Right atrium auricular region (tissue), 2 donors: ENCODE measurements at places on chromosomes 1 and 21. TPM values are rescaled to one million over a fixed set of nuclear protein-coding genes. Genes with fewer than 3 reads are reported as not detected.

DNA sequence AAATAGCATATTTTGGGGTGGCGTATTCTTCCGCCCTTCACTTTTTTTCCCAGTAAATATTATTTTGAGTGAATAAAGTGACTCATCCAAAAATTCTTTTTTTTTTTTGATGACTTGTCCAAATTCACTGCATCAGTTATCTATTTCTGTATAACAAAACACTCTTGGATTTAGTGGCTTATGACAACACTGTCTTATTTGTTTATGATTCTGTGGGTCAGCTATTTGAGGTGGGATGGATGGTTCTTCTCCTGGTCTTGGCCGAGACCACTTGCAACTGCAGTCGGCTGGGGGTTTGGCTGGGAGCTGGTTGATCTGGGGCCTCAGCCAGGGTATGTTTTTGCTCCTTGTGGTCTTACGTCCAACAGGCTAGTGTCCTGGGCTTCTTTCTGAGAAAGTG is 39.9 kb upstream of the SRSF10 start:
- DNase-seq: no peak

Gene C8A
- total RNA-seq: not detected

Gene SPAG17
- not detected for total RNA-seq

DNA sequence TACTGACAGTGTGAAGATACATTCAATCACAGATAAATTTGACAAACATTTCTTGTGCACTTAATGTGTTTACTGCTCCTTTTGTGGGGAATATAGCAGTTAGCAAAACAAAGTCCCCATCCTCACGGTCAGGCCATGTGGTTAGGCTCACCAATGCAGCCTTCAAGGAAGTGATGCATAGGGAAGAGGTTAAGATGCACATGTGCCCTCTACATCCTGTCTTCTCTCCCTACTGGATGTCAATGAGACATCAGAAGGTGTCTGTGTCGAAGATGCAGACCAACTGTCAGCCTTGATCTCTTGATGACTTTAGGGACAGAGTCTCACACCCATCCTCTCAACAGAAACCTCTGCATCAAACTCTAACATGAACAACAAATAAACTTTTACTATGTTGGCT is 78.7 kb downstream of the FH start:
- DNase-seq: no peak

Gene PACC1
- 2.2 TPM for total RNA-seq

Gene TMEM82
- total RNA-seq: not detected

GRCh38 chr1:15525050-15526020 is 1.3 kb upstream of the DNAJC16 start:
- peak; percentile 99 for DNase-seq

- DNase-seq: no peak
Observed at GRCh38 chr1:232769733-232770132, 35.5 kb upstream of the MAP10 start.

Gene LUZP1
- 29.3 TPM for total RNA-seq

DNA sequence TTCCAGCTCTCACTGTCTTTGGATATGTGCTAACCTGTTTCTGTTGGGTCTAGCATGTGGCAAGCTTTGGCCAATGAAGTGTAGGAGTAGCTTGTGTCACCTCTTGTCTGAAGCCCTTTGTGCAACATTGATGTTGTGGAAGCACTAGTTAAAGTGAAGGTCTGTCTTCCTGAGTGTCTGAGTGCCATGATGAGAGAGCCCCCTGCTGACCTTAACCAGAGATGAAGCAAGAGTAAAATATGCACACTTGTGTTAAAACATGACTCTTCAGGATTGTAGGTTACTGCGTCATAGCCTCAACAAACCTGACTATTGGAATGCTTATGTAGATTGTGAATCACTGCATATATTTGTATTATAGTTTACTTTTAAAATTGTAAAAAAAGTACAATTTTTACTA is 103.7 kb downstream of the NCAM2 start:
- no peak for DNase-seq

Gene RHEX
- total RNA-seq: not detected

- no peak for DNase-seq
Observed at GRCh38 chr1:212515329-212515760, 82.6 kb downstream of the NENF start.

Gene ADCY10
- 0.35 TPM for total RNA-seq

DNA sequence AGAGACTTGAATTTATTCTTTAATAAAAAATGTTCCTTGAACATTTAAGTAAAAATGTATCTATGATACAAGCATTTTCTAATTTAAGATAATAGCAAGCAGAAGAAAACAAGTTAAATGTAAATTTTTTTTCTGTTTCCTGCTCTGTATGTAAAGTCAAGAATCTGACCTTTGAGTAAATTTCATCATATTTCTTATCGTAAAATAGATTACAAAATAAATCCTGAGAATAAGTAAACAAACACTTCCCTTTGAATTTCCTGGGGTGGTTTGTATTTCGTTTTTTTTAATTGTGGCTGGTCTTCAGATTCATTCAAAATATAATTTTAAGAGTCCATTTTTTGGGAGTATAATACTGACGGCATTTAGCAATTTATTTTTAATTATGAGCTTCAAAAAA is 77.6 kb downstream of the POU2F1 start:
- no peak for DNase-seq

GRCh38 chr1:216193839-216194443 is 229.3 kb downstream of the USH2A start:
- DNase-seq: no peak

DNA sequence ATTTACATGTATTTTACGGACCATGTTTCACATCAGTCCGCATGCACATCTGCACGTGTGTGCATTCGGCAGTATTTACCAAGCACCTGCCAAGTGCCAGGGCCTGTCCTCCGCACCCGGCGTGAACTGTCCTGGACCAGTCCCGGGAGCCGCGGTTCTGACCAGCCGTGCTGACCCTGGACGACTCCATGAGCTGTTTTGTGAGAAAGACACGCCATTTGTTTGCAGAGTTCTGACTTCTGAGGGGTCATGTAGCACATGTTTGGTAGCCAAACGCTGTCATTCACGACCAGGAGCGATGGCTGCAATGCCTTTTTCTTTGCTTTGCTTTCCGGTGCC is 3.3 kb upstream of the OLIG2 start:
- DNase-seq: no peak

DNA sequence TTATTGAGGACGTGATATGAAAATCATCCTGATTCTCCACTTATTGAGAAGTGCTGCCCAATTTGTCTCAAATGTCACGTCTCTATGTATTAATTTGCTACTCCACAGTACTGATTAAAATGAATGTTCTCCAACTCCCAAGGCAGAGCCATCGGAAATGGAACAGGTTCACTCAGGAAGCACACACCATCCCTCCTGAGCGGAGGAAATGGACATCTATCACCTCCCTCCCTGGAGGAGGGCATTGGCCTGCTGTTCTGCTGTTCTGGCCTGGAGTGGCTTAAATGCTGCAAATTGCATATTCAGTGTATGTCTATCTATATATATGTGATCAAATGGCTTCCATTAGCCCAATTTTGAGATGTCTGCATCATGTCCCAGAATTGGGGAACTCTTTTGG is 140.5 kb downstream of the CSMD2 start:
- DNase-seq: no peak
